ENCODE measurements at places on chromosomes 4 and X. TPM values are rescaled to one million over a fixed set of nuclear protein-coding genes. Genes with fewer than 3 reads are reported as not detected.

PPP2R2C gene
- total RNA-seq: 4.1 TPM

- no peak for DNase-seq
- no peaks in the 10 kb centered on the region for H3K36me3 ChIP-seq
- H3K4me3 ChIP-seq: no peak overlapping the region
- no peak overlapping the region for H3K27ac ChIP-seq
Measured at GRCh38 chr4:92381616-92382015, 77.8 kb downstream of the GRID2 start.

GRCh38 chrX:53227224-53227765, 2.3 kb upstream of the KDM5C start:
- no peak overlapping the region for H3K4me3 ChIP-seq
- no peaks in the 10 kb centered on the region for H3K27me3 ChIP-seq
- no peak overlapping the region for H3K27ac ChIP-seq
- H3K4me1 ChIP-seq: peaks cover 12% of the 10 kb centered on the region
- no peaks in the 10 kb centered on the region for H3K36me3 ChIP-seq

GRCh38 chrX:105648732-105649131, 173.6 kb upstream of the NRK start:
- no peak overlapping the region for H3K4me3 ChIP-seq
- no peaks in the 10 kb centered on the region for H3K36me3 ChIP-seq
- H3K27ac ChIP-seq: no peak overlapping the region
- H3K27me3 ChIP-seq: no peaks in the 10 kb centered on the region
- DNase-seq: no peak

- peak; percentile 46 for DNase-seq
- H3K36me3 ChIP-seq: no peaks in the 10 kb centered on the region
Measured at GRCh38 chr4:107896158-107896645, 35.1 kb upstream of the CYP2U1 start.

All from Peyer's patch (tissue), 4 donors.